ENCODE measurements at places on chromosomes 6 and 20.

DNA sequence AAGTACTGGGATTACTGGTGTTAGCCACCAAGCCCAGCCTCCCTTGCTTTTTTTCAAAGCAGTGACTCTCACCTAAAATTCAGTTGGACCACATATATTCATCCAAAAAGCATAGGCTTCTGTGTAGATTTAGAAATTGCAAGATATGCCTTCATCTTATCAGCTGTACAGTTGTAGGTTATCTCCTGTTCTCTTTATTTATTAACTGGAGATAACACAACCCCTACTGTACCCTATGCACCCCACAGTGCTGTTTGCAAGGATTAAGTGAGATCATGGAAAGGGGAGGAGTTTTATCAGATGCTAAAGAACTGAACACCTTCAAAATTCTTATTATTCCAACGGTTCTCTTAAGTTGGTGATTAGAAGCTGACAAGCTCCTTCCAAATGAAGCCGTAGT lies 164.4 kb upstream of the JARID2 start:
- DNase-seq, result no peak

DNA sequence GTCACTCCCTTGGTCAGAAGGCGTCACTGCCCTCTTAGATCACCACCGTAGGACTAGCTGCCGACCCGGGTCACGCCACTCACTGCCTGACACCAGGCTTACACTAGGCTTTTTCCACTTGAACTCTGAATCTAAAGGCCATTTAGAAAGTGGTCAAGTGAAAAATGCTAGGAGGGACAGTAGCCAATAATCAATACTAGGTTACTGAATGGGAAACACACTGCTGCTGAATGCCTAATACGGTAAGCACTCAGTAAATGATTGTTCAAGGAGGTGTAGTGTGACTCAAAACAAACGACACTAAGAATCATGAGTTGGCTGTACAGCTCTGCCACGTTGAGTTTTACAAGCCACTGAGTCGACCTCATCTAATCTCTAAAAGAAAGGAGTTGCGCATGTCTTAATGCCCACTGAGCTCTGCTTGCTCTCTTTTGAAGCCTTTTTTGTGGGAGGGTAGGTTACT lies 760 bp upstream of the IBTK start:
- DNase-seq, result no peak

DNA sequence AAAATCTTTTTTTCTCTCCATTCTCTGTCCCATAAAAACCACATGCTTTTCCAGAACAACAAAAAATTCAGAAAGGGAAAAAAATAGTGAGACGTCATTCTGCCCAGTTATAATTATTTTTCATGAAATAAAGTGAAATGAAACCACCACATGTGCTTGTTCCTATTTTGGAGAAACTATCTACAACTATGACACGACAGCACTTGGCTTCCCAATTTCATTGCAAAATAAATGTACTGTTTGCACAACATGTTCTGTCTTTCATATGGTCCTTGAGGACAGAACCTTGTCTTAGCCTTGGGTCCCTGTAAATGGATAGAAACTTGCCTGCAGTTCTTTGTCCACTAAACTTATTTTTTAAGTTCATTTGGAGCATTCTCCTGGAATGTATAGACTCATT lies 5.6 kb upstream of the MAN1A1 start:
- DNase-seq, result no peak

DNA sequence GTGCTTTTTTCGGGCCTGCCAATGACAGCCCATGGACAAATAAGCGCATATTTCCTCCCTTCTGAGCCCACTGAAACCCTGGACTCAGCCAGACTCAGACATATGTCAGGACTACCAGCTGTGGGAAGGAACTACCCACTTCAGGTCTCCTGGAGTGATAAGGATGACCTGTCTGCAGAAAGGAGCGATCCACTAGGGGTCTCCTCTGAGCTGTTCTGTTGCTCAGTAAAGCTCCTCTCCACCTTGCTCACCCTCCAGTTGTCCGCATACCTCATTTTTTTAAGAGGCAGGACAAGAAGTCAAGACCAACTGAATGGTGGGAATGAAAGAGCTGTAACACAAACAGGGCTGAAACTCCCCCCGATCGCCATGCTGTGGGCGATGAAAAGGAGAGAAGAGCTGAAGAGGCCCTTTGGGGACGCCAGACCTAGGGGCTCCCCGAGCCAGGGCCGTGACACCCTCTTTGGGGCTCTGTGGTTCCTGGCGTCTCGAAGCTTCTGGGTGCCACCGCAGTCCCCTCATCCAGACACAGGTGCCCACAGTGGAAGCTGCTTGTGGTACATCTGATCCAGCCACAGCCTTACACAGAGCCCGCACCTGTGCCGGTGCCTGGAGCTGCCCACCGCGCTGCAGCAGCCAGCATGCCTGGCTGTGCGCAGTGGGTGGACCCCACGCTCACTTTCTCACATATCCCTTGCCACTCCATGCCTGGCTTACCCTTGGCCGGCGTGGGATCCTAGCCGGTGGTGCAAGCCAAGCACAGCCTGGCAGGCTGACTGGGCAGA lies 68.8 kb downstream of the EYS start:
- DNase-seq, result no peak

DNA sequence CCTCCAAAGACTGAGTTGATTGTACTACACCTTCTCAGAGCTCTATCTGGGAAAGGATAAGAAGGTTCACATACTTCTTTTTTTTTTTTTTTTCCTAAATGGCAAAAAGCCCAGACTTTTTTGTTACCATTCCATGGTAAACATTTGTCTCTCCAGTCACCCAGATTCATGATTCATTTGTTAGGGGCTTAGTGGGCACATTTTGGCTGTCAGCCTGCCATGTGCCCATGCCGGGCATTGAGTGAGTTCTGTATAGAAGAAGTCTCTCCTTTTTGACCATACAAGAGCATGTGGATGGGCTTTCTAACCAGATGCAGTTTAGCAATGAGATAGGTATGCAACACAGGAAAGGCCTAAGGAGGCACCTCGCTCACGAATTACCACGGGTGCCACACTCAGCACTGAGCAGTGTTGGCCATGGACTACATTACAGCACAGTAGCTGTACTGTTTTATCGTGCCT lies 447.5 kb upstream of the HSF2 start:
- DNase-seq, result no peak

DNA sequence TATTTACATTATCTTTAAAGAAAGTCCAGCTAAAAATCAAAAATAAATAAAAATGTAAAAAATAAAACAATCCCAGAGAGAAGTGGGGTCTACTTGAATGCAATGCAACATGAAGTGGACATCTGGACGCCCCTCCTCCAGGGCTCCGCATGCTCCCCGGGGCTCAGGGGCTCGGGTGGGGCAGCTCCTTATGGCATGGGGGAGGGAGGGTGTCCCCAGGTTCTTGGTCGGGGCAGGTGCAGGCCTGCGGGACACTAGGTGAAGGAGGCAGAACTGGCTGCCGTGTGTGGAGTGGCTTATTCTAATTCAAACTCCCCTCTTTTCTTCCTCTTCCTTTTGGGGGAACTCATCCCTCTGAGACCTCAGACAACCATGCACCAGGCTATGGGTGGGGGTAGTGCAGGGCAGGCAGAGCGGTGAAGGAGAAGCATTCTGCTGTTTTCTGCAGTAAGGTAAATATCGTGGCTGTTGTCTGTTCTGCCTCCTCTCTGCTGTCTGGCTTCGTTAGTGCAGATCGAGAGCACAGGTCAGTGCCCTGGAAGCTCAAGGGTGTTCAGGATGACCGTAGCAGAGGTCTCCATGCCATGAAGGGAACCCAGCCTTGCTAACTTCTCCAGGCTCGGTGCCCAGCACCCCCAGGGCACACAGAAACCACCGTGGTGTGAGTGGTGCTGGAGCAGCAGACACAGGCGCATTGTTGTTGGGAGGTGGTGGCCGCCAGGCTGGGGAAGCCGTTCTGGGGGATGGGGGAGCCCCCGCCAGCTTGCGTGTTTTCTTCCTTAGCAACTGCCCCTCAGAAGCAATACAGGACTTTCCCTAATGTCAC lies 82.6 kb downstream of the TTLL2 start:
- no peak for DNase-seq

DNA sequence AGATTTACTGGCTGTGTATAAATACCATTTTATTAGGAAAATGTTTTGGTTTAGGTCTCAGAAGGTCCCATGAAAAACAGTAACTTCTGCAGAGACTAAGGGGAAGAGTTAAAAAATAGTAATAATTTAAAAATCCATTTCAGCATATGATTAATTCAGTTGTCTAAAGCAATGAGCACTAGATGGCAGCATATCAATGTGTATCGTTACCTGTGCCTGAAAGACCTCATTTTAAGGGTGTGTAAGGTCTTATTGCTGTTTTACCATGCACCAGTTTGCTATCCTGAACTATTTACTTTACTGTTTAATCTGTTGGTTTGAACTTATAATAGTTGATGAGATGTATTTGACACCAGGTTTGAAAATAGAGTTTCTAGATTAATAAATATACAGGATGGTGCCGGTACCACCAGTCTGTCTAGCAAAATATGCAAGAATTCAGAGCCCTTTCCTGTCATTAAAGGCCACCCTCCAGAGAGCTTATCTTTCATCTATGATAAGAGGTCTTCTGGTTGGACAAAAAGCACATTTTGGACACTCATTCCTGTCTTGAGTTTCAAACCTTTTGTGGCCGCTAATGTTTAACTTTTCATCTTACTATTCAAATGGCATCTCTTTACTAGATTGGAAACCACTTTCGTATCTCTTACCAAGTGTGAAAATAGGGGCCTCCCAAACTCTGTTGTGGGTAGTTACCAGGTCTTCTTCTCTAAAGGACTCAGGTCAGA lies 8.9 kb upstream of the AHI1 start:
- no peak for DNase-seq

DNA sequence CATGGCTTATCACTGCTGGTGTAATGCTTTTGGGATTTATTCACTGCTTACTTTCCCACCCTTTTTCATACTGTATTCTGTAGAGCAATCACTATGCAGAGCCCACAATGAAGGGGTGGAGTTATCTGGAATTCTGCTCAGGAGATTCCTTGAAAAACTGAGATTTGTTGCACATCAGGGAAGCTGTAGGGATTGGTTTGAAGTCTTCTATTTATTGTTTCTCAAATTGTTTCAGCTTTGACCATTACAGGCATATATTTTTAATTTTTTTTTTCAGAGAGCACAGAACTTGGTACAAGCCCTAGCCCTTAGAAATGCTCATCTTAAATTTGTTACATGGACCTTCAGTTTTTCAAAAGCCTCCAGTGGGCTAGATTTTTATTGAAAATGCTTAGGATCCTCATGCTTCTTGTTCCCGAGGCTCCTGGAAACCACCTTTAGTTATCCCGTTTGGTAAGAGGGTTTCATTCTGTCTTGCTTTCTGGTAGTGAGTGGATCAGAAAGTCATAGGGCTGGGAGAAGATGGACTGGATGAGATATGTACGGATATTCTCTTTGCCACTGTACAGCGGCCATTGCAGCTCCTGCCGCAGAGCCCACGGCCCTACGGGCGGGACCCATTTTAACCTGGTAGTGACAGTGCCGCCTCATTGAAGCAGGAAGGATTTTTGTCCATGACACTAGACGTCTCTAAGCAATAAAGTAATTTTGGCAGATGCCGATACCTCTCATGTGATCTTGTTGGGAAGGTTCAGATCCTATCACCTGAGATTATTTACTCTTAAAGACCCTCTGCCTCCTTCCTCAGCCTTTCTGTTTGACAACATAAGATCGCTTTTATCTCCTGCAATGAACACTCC lies 45.3 kb upstream of the ZNF184 start:
- no peak for DNase-seq

GRCh38 chr6:79338493-79338892 lies 104.0 kb upstream of the HMGN3 start:
- DNase-seq, result no peak

- DNase-seq, result no peak
Measured at GRCh38 chr6:130037207-130037811, 18.9 kb downstream of the L3MBTL3 start.
